Stimulated activated CD8-positive, alpha-beta memory T cell treated with anti-CD3 and anti-CD28 coated beads, Interleukin-4, amount 100 ng/mL, for 4 hours (primary cell): ENCODE measurements at places on chromosomes 2 and 18.

DNA sequence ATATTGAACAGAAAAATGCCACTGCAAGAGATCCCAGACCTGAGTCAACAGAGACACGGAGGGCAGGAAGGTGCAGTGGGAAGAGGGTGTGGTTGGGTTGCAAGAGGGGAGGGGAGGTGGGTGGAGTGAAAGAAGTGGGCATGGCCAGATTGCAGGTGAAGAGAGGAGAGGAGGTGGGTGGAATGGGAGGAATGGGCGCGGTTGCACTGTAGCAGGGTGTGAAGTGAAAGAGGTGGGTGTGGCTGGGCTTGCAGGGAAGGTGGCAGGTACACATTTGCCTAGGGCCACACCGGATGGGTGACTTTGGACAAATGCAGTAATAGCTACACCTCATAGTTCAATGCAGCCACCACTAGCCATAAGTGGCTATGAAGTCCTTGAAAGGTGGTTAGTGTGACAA lies 71.1 kb downstream of the DOCK10 start:
- DNase-seq, result no peak

GRCh38 chr2:19677825-19678518 lies 223.8 kb downstream of the TTC32 start:
- DNase-seq, result no peak

- no peak for DNase-seq
Measured at GRCh38 chr2:232336981-232337720, 41.4 kb upstream of the ALPP start.

GRCh38 chr18:730692-731091 lies 18.3 kb upstream of the ENOSF1 start:
- DNase-seq, result no peak

DNA sequence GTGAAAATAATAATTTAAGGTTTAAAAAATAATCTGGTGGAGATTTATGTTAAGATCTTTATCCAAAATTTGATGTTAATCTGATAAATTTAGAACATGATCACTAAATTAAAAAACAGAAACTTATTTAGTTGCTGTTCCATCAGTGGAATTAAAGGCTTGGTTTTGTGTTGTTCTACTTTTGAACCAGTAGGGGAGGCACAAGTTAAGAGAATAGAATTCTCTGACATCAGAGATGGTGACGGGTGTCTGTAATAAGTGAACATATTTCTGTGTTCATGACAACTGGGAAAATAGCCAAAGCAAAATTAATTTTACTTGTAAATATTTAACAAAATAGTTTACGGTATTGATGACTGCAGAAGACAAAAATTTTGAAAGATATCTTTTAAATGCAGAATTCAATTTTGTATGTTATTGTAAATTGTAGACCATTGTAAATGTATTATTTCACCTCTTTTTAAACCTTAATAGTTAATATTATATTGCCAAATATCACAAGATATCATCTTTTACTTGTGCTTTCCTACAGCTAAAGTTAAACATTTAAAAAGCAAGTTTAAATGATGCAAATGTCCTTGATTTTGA lies 106.0 kb downstream of the UBR3 start:
- DNase-seq, result no peak

GRCh38 chr2:207285473-207285815 lies 119.7 kb upstream of the KLF7 start:
- no peak for DNase-seq

DNA sequence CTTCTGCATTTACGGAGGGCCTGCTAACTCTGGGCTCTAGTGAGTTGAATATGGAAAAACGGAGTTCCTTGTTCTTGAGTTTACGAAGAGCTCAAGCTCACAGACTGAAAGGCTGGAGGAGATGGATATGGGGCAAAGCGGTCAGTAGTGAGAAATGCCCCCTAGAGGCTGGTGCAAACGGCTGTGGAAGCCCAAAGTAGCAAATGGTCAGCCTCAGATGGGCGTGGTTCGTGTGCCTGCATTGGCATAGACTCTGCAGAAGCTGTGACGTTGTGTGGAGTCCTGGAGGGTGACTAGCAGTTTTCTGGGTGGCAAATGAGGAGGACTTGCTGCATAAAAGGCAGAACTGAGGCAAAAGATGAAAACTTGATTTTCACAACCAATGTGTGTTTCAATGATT lies 93.6 kb upstream of the TWIST2 start:
- DNase-seq, result no peak
